Brain microvascular endothelial cell (primary cell): ENCODE measurements at places on chromosomes 6 and 20.

- DNase-seq, result no peak
These were observed 1.4 kb upstream of the CDK19 start for GRCh38 chr6:110816677-110817076.

DNA sequence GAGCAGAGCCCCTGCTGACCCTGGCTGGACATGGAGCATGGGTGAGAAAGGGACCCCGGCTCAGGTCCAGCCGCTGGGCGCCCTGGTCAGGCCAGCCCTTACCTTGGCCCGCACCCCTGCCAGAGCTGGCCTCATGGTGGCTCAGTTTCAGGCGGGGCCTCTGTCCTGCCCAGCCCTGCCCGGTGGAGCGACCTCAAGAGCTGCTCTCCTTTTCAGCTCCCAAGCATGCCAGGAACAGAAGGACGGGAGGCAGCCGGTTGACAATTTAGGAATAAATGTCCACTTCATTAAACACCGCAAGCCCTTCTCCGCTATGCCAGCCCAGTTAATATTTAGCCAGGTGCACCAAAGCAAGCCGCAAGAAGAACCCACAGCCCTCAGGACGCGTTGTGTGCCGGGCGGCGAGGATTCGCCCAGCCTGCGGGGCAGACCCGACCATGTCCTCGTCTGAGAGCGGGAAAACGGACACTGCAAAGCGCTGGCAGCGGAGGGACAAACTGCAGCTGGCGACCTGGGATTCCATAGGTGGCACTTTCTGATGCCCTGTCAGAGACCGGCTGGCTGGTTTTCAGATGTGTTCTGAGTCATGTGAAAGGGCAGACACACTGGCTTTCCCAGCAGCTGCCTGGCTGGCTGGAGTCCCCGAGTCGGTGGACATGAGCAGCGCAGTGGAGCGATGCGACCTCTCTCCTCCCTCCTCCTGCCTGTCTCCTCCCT, 221.9 kb downstream of the TTLL2 start:
- no peak for DNase-seq

GRCh38 chr6:76681781-76682180, 609.3 kb upstream of the IMPG1 start:
- DNase-seq, result peak; percentile 27

DNA sequence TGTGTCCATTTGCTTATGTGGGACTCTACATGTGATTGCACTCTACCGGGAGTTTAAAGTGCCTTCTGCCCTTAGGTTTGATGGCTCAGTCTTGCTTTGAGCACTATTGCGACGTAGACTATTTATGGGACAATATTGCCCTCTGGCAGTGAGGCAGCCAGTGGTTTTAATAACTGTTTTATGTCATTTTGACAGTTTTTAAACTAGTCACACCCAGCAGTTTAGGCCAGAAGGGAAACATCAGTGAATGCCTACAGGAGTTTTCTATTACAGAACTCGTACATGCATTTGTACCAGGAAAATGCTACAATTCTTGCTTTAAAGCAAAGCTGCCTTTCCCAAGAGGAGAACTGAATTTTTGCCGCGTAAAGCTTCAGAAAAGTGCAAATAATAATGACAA, 813.7 kb downstream of the KIF16B start:
- DNase-seq, result no peak

GRCh38 chr20:37543828-37544227, 16.2 kb upstream of the BLCAP start:
- DNase-seq, result peak; percentile 41

GRCh38 chr6:129350278-129350677, 359.7 kb downstream of the ARHGAP18 start:
- no peak for DNase-seq

DNA sequence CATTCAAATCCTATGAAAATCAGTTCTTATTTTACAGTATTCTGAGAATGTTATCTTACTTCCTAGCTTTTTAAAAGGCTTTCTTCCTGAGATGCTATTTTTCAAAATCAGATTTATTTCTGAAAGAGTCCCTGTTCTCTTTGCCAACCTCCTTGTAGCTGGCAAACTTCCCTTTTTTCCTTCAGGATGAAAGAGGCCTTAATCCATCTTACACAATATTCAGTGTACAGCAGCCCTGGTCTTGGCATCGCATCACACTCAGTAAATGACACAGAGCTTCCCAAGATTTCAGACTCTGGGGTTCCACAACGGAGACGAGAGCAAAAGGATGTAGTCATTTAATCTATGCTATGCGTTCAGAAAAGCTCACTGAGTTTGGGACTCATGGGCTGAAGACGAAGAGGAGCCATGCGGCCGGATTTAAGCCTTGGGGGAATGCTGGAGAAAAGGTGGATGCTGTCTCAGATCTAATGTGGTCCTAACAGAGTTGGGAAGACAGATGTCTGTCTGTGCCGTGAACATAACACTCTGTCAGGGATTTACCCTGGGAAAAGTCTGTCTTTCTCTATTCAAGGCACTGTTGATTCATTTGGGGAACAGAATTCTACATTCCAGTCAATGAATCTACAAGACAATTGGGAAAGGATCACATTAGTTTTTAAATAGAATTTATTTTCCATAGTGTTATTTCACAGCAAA, 616.4 kb upstream of the AGPAT4 start:
- no peak for DNase-seq
